ENCODE measurements at places on chromosomes 7 and 10. TPM values are rescaled to one million over a fixed set of nuclear protein-coding genes. Genes with fewer than 3 reads are reported as not detected.

DNA sequence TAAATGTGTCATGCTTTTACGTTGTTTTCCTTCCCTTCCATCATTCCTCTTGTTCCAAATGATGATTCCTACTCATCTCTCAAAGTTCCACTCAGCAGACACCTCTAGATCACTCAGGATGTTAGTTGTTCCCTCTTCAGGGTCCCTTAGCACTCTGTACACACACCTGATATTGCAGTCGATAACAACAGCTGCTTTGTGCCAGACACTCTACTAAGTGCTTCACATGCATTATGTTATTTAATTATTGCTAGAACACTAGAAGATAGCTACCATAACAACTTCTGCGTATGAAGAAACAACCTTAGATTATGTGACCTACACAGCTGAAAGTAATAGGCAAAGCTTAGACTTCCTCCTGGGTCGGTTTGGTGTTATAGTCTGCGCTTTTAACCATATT lies 29.6 kb downstream of the PCBD1 start:
- DNase-seq = no peak

Gene TMEM229A
- 0.10 TPM for polyA plus RNA-seq

Gene RNF133
- 0.10 TPM for polyA plus RNA-seq

GRCh38 chr10:77643795-77644468 lies 6.3 kb upstream of the KCNMA1 start:
- DNase-seq = no peak

DNA sequence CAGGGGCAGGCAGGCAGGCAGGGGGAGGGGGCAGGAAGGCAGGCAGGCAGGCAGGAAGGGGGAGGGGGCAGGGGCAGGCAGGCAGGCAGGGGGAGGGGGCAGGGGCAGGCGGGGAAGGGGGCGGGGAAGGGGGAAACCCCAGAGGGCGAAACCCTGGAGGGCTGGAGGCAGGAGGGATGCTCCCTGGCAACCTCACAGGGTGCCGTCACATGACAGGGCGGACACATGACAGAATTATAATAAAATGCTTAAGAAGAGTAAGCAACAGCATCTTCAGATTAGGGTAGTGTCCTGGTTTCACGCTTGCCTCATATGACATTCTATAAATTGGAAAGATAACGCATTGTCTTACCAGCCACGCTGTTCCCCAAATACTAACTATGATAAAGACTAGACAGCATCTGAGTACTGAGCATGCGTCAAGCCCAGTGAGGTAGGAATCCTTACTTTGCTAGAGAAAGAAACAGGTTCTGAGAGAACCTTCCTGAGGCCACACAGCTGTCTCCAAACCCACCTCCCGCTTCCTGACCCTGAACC lies 131.6 kb downstream of the DIP2C start:
- DNase-seq = no peak

Gene PROSER2
- 5.9 TPM for polyA plus RNA-seq

GRCh38 chr7:127718340-127718679 lies 66.3 kb downstream of the SND1 start:
- DNase-seq = no peak

Gene ABCB1
- polyA plus RNA-seq = 21.9 TPM

Gene TFPI2
- polyA plus RNA-seq = 12.1 TPM

Gene SLC39A12
- not detected for polyA plus RNA-seq

- no peak for DNase-seq
These were observed 64.7 kb downstream of the NRF1 start for GRCh38 chr7:129676017-129676897.

Gene DNA2
- polyA plus RNA-seq = 14.6 TPM

Gene TSPAN15
- 49.7 TPM for polyA plus RNA-seq

Gene FAM131B
- polyA plus RNA-seq = 2.5 TPM

Data from renal pelvis (tissue), 12 donors.